ENCODE measurements at places on chromosomes 4 and X.

DNA sequence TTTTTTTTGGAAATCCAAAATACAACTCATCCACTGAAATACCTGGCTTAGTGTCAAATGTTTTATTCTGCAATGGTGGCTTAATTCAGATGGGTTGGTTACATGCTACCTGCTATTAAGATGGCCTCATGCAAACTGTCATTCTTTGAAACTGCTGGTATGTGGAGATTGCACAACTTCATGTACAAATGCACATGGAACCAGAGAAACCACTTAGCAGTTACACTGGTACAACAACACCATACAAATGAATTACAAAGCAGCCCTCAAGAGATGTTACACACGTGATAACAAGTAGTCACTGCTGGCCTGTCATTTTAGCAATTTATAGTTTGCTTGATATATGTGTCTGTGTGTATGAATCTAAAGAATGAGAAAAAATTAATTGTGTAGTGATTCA is 84.6 kb upstream of the STS start:
- DNase-seq: no peak
- peak overlapping the region; percentile 100 for H3K27ac ChIP-seq
- peaks cover 100% of the 10 kb centered on the region for H3K4me1 ChIP-seq
- H3K4me3 ChIP-seq: no peak overlapping the region
- no peaks in the 10 kb centered on the region for H3K27me3 ChIP-seq

DNA sequence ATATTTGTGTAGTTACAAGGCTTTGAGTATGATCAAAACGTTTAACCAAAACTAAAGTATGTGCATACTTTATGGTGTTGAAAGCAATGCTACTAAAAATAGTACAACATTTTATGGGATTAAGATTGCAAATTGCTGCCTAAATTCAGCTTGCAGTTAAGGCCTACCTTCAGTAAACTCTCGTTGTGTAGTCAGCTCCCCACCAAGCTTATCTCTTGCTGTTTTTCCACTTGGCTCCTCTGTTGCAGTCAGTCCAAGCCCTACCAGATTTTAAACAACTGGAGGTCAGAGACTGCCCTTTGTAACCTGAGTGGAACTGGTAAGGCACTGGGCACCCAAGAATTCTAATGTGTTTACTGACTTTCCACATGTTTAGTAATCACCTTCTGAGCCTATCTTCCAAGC is 25.7 kb downstream of the AFF1 start:
- H3K4me3 ChIP-seq: peak overlapping the region; percentile 47
- 0 out of 2 replicates have a peak, but pooled peaks cover 8% of the 10 kb centered on the region for H3K36me3 ChIP-seq
- DNase-seq: peak; percentile 33
- no peaks in the 10 kb centered on the region for H3K27me3 ChIP-seq
- H3K27ac ChIP-seq: peak overlapping the region; percentile 95

GRCh38 chrX:74490247-74490646 is 69.0 kb downstream of the SLC16A2 start:
- DNase-seq: no peak
- no peak overlapping the region for H3K27ac ChIP-seq
- H3K27me3 ChIP-seq: no peaks in the 10 kb centered on the region
- no peaks in the 10 kb centered on the region for H3K4me1 ChIP-seq
- H3K36me3 ChIP-seq: no peaks in the 10 kb centered on the region

- no peak for DNase-seq
- H3K27me3 ChIP-seq: no peaks in the 10 kb centered on the region
- no peak overlapping the region for H3K4me3 ChIP-seq
- H3K27ac ChIP-seq: no peak overlapping the region
These were observed 589.2 kb upstream of the NR3C2 start for GRCh38 chr4:149031399-149031798.

DNA sequence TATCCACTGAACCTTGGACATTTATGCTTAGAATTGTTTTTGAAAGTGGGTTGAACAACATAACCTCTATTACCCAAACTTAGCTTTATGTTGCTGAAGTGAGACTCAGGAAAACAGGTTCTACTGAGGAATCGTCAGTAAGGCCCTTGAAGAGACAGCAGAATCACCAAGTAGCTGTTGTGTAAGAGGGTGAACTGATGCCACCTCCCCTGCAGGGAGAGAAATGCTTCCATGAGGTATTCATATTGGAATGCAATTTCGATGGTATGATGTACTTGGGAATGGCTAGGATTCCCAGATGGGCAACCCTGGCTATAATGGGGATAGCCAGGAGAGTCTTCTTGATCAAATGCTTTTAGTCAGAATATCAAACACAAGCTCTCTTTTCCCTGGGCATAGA is 4.1 kb upstream of the SCRG1 start:
- DNase-seq: no peak
- H3K4me1 ChIP-seq: peaks cover 9% of the 10 kb centered on the region
- H3K4me3 ChIP-seq: no peak overlapping the region
- H3K36me3 ChIP-seq: no peaks in the 10 kb centered on the region
- no peaks in the 10 kb centered on the region for H3K27me3 ChIP-seq
- no peak overlapping the region for H3K27ac ChIP-seq

- H3K27me3 ChIP-seq: no peaks in the 10 kb centered on the region
- no peaks in the 10 kb centered on the region for H3K4me1 ChIP-seq
- no peak overlapping the region for H3K4me3 ChIP-seq
- H3K27ac ChIP-seq: no peak overlapping the region
- DNase-seq: no peak
- no peaks in the 10 kb centered on the region for H3K36me3 ChIP-seq
These were observed 178.2 kb downstream of the NAF1 start for GRCh38 chr4:162988530-162988929.

DNA sequence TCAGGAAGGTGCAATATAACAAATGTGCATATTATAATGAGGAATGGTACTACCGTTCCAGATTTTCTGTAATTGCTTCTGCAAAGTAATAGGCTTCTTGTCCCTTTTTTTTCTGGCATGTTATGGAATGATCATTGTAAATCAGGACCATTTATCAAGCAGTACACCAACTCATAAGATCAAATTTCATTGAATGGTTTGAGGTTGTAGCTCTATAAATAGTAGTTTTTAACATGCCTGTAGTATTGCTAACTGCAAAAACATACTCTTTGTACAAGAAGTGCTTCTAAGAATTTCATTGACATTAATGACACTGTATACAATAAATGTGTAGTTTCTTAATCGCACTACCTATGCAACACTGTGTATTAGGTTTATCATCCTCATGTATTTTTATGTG is 12.6 kb downstream of the IBSP start:
- H3K4me1 ChIP-seq: no peaks in the 10 kb centered on the region
- no peaks in the 10 kb centered on the region for H3K36me3 ChIP-seq

DNA sequence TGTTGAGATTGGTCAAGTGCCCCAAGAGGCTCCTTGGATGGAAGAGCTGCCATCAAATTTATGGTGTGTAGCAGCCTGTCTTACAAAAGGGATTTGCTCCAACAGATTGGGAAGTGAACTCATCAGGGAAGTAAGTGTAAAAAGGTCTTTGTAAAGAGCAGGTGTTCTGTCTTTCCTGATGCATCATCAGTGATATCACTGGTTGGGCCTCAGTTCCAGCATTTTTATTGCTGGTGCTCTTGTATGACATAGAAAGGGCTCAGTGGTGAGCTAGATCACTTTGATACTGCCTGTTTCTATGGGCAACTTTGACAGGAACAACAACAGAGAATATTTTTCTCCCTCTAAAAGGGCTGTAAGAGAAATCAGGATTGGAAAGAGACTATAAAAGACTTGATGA is 8.7 kb upstream of the GABRE start:
- no peak for DNase-seq
- H3K27me3 ChIP-seq: no peaks in the 10 kb centered on the region
- no peaks in the 10 kb centered on the region for H3K36me3 ChIP-seq
- no peak overlapping the region for H3K4me3 ChIP-seq
- H3K27ac ChIP-seq: no peak overlapping the region

- DNase-seq: no peak
- H3K4me3 ChIP-seq: no peak overlapping the region
- H3K27ac ChIP-seq: no peak overlapping the region
- no peaks in the 10 kb centered on the region for H3K36me3 ChIP-seq
These were observed 227.3 kb downstream of the KDR start for GRCh38 chr4:54898056-54898562.

- no peaks in the 10 kb centered on the region for H3K4me1 ChIP-seq
- no peaks in the 10 kb centered on the region for H3K27me3 ChIP-seq
- H3K27ac ChIP-seq: no peak overlapping the region
- no peak for DNase-seq
- H3K36me3 ChIP-seq: peaks cover 24% of the 10 kb centered on the region
These were observed 67.5 kb upstream of the GPR34 start for GRCh38 chrX:41621222-41621723.

Data from DND-41 (cell line).